Stimulated activated naive B cell treated with anti-CD40 and anti-IgM and Interleukin-4, amounts not matched to agents 10 μg/mL and 1 μg/mL and 100 μg/mL, for 72 hours (primary cell): ENCODE measurements at places on chromosomes 4 and X.

DNA sequence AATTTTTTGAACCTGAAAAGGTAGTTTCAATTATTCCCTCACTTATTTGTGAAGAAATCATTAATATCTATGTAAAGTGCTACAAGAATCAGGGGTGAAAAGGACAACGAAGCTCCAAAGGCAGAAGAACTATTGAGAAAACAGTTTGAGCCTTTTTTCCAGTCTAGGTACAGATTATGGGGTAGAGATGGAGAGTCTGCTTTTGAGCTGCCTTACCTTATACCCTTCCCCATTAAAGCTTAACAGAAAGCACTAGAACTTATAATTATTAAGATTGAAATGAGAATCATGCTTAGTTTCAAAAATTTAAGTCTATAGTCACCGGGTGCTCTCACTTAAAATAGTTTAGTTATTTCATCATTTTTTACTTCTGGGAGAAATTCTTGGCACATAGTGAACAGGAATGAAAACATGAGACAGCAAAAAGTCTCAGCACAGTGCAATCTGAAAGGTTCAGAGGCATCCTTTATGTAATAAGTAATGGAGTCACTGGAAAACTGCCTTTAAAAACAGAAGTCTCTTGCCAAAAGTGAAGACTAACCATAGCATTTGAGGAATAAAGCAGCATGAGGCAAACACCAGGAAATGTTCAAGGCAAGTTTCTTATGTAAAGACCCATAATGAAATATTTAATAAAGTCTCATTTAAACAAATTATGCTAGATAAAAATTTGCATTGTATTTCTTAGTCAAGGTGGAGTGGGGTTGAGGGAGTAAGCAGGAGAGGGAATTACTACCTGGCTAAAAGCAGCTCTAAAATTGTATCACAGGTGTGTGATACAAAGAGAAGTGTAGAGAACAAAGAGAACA lies 5.1 kb upstream of the DCLK2 start:
- DNase-seq = no peak

- DNase-seq = no peak
Observed at GRCh38 chr4:85867271-85867670, 392.3 kb downstream of the ARHGAP24 start.

DNA sequence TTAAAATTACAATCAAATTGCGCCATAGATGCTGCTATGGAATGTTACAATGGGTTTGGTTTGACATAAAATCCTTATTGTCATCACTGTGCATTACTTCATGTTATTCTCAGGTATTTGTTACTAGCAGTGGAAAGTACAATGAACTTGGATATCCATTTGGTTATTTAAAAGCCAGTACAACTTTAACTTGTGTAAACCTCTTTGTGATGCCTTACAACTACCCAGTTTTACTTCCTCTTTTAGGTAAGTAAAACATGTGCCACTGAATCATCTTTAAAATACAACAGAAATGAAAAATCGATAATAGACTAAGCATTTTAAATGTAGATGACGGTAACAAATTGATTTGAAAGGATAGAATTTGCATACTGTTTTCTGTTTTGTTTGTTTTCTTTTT lies 35.6 kb downstream of the INTS6L start:
- no peak for DNase-seq

- no peak for DNase-seq
Observed at GRCh38 chrX:15464704-15465103, 28.4 kb downstream of the PIR start.

DNA sequence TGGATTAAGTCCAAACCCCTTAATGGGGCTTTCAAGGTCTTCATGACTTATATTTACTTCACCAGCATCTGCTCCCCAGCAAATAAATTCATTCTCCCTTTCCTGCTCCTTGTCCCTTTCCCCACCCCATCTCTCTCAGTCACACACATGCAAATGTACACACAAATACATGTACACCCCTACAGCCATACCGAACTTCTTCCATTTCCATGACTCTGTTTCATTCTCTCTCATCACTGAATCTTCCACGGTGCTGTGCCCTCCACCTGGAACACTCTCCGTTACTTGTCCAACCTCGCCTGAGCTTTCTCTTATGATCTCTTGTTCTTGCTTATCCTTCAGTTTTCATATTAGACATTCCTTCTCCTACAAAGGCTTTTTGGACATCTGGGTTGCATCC lies 22.0 kb upstream of the RPA4 start:
- DNase-seq = no peak

GRCh38 chr4:96407225-96407624 lies 567.3 kb downstream of the PDHA2 start:
- DNase-seq = no peak

DNA sequence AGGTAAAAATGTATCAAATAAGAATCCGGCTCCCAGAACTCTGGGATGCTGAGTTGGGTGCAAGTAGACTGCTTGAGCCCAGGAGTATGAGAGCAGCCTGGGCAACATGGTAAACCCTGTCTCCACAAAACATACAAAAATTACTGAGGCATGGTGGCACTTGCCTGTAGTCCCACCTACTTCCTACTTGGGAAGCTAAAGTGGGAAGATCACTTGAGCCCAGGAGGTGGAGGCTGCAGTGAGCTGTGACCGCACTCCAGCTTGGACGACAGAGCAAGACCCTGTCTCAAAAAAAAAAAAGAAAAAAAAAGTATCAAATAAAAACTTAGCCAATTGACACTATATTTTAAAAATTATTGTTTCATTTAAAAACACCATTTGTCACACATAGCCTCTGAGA lies 84.4 kb downstream of the FBXW7 start:
- no peak for DNase-seq

GRCh38 chr4:107586371-107586770 lies 133.7 kb downstream of the PAPSS1 start:
- DNase-seq = no peak

DNA sequence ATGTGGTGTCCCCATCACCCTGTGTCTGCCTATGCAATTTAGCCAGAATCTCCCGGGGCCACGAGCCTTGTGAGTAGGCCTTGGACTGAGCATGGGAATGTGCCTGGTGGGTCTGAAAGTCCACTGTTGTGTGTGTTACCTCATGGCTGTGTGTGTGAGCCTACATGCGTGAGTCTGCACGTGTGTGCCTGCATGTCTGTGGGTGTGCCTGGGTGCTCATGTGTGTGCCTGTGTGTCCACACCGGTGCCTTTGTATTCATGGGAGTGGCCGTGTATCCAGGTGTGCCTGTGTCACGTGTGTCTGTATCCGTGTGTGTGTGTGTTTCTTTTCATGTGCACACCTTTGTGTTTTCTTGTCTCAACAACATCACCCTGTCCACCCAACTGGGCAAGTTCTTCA lies 14.2 kb downstream of the ATP5ME start:
- no peak for DNase-seq

- DNase-seq = no peak
Observed at GRCh38 chrX:123487669-123488068, 245.2 kb downstream of the THOC2 start.

DNA sequence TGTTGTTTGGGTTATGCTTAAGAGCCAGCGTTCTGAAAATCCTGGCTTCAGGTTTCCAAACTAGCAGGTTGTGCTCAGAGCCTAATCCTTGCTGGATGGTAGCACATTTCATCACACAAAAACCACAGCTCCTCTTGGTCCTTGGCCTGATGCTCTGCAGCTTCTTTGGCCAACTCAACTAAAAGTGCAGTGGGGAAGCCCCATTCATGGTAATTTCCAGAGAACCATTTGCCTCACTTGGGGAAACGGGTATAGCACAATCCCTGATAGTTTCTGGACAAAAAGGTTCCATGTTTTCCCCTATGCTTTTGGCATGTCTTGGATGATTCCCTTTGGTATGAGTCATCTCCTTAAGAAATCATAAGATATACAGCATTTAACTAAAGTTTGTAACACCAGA lies 78.7 kb downstream of the SYNPO2 start:
- DNase-seq = no peak

GRCh38 chrX:10064736-10065135 lies 92.0 kb upstream of the CLCN4 start:
- no peak for DNase-seq
